Naive B cell (primary cell): ENCODE measurements at places on chromosomes 7 and 10. TPM values are rescaled to one million over a fixed set of nuclear protein-coding genes. Genes with fewer than 3 reads are reported as not detected.

DNA sequence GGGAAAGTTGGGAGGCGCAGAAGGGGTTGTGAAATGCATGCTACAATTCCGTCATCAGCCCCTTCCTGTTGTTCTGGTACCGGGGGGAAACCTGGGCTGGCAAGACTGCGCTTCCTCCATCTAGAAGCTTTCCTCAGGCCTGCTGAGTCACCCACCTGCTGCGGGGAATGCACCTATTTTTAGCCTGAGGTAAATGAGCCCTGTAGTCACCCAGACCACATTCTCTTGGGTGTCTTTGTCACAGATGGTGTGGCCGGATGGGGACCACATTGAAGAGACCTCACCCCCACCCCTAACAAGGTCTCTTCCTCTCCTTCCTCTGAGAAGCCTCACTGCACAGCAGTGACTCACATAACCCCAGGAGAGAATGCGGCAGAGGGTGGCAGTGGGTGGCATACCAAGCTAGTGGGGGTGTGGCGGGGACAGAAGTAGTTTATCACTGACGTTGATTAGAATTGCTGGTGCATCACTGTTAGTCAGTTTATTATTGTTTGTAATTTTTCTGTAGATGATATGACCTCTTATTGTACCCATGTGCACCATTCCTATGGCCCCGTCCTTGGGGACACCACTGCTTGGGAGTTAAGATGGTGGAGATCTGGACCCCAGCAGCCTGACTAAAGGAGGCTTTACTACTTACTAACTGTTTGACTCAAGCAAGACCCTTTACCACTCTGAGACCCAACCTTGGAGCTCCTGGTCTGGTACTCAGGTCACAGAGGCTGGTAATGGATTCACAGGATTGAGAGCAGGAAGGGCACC, 83.0 kb upstream of the DUSP5 start:
- no peaks in the 10 kb centered on the region for H3K36me3 ChIP-seq
- H3K27me3 ChIP-seq = peaks cover 7% of the 10 kb centered on the region
- peaks cover 53% of the 10 kb centered on the region for H3K4me1 ChIP-seq
- peak overlapping the region; percentile 96 for H3K27ac ChIP-seq
- H3K4me3 ChIP-seq = peak overlapping the region; percentile 52

DNA sequence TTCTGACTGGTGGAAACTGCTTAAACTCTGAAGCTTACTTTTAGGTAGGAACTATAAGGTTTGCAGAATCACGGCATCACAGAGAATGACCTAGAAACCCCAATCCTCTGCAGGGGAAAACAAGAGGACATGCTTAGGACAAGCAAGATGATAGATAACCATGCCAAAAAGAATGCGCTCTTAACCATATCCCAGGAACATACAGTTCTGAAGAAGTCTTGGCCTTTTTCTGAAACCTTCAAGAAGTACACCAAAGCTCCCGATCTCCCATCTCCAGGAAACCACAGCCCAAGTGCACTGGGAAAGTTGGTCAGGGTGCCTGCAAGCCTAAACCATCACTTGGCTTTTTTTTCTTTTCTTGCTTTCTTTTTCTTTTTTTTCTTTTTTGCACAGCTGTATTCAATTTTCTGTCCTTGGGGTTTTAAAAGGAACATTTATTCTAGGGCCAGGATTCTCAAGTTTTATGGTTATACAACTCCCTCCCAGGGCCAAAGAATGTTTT, 12.2 kb upstream of the SVIL start:
- H3K4me3 ChIP-seq = peak overlapping the region; percentile 48
- H3K36me3 ChIP-seq = no peaks in the 10 kb centered on the region
- peaks cover 24% of the 10 kb centered on the region for H3K4me1 ChIP-seq
- no peak for DNase-seq
- no peaks in the 10 kb centered on the region for H3K27me3 ChIP-seq
- no peak overlapping the region for H3K27ac ChIP-seq

Gene TWIST1
- polyA plus RNA-seq = not detected

- H3K27ac ChIP-seq = no peak overlapping the region
- H3K36me3 ChIP-seq = no peaks in the 10 kb centered on the region
- DNase-seq = no peak
- H3K4me1 ChIP-seq = no peaks in the 10 kb centered on the region
Observed at GRCh38 chr10:42956045-42956444, 120.8 kb upstream of the RET start.

Gene ITGB8
- polyA plus RNA-seq = not detected
